ENCODE measurements at places on chromosomes 5 and 9. TPM values are rescaled to one million over a fixed set of nuclear protein-coding genes. Genes with fewer than 3 reads are reported as not detected.

The GRM6 gene
- total RNA-seq, result not detected

The SEC61B gene
- total RNA-seq, result 196 TPM

The AGXT2 gene
- not detected for total RNA-seq

The CDO1 gene
- total RNA-seq, result 0.74 TPM

The ASPN gene
- not detected for total RNA-seq

The SAXO1 gene
- total RNA-seq, result under 0.01 TPM

The CSF1R gene
- total RNA-seq, result not detected

The CYLC2 gene
- not detected for total RNA-seq

The PARP8 gene
- 5.7 TPM for total RNA-seq

The AFAP1L1 gene
- 2.0 TPM for total RNA-seq

The TMC1 gene
- not detected for total RNA-seq

The FOXD4L6 gene
- total RNA-seq, result not detected

The TICAM2 gene
- total RNA-seq, result 4.5 TPM

The ACOT12 gene
- not detected for total RNA-seq

The ESM1 gene
- not detected for total RNA-seq

The LYRM7 gene
- total RNA-seq, result 3.7 TPM

The NMUR2 gene
- not detected for total RNA-seq

The PTGDS gene
- total RNA-seq, result not detected

Data from H4 (cell line).